Heart left ventricle (tissue), 16 donors: ENCODE measurements at places on chromosomes 3 and 15.

DNA sequence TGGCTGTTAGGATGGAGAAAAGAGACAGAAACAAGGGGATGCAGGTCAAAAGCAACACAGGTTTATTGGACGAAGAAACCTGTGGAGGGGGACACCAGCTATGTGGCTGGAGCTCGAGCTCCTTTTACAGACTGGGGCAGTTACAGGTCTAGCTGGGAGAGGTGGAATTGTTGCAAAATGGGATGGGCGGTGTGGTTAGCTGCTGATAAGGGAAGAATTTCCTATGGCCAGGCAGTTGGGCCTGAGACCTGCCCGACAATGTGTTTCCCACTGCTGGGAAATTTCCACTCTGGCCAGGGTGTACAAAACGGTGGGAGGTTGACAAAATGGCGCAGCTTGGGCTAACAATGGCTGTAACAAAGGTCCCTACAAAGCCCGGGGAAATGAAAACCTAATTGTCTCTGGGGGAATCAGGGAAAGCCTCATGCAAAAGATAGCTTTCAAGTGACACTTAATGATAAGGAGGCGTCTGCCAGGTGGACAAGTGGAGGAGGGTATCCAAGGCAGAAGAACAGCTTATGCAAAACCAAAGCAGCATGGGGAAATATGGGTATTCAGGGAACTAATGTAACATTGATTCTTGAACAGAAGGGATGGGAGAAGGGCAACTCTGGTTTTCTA is 137.4 kb upstream of the SGO1 start:
- no peak for DNase-seq

- no peak for DNase-seq
Measured at GRCh38 chr3:43512754-43513404, 108.9 kb downstream of the ANO10 start.

DNA sequence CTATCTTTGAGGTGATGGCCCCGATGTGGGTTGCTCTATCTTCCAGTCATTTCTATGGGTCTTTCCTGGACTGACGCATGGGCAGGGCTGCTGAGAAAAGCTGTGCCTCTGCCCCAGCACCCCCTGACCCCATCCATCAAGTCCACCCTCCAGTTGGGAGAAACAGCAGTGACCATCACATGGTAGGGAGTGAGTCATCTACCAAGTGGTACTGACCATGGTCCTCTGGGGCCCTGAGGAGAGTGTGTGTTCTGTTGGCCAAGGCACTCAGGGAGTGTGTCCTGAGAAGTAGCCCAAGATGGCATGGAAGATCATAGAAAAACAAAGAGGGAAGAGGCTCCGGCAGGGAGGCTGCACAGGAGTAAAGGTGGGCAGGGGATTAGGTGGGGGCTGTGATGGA is 1.6 kb upstream of the DNAH1 start:
- no peak for DNase-seq

DNA sequence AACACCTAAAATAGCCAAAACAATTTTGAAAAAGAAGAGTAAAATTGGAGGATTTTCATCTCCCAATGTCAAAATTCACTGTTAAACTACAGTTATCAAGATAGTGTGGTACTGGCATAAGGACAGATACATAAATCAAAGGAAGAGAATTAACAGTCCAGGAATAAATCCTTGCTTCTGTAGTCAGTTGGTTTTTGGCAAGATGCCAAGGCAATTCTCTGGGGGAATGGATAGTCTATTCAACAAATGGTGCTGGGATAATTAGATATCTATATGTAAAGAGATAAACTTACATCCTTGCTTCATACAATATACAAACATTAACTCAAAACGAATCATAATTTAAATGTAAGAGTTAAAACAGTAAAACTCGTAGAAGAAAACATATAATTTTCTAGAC is 57.9 kb upstream of the SELENOK start:
- peak; percentile 15 for DNase-seq

DNA sequence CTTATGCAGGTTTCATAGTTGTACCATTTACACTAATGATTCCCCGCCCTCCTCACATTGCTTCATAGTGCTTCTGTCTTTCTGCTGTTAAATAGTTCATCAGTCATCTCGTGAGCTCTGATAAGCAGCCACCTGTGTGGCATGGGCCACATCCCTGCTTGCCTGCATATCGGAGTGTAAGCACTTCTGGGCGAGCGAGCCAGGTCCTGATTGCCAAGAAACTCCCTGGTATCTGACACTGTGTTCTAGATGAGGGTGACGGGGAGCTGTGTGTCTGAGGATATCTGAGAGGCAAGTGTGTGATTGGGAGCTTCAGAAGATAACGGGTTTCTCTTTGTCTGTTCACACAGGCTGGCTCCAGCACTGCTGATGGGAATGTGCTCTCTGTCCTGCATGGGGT is 130.6 kb downstream of the LRIG1 start:
- DNase-seq = peak; percentile 84

- no peak for DNase-seq
Measured at GRCh38 chr3:197335428-197336132, 37.2 kb upstream of the DLG1 start.

DNA sequence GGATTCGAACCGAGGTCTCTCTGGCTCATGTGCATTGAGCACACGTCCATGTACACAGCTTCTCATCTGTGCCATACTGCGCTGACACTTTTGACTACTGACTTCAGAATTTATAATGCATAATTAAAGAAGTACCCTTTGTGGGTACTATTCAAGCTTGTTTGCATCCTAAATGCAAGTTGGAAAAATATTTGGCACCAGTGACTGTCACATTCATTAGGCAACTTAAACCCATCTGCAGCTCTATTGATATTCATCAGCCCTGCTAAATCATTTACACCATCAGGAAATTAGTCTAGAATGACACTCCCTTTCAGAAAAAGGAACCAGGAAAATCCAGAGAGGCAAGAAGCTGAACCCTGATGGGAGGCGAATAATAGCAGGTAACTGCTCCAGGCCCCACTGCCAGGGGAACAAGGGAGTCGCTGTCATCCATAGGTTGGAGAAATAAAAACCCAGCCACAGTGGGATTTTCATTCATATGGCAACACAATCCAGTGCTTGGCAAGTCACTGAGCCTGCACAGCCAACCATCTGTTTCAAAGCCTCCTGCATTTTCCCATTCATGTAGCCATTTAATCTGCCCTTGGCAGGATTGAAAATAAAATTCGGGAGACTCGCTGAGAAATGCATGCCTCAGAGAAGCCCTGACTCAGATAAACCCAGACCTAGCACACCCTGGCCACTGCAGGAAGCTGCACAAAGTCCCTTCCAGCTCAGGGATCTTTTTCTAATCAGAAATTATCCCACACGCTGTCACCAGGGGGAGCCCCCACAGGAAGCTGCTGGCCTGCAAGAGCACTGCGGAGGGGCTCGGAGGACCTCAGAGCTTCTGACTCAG is 103.0 kb upstream of the VEPH1 start:
- DNase-seq = peak; percentile 56

DNA sequence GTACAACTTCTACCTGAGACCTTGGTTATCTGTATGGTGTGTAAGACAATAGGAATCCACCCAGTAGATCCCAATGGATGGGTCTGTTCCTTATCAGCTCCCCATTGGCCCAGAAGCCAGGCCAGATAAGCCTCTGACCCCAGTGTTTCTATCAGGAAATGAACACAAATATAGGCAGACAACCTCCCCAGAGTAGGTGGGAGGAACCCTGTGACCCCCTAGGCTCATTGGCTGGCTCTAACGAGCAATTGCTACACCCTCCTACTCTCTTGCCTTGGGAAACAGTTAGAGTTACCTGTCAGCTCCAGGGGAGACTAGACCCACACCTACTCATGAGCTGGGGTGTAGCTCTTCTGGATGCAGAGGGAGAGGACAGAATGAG is 299.9 kb downstream of the UACA start:
- DNase-seq = no peak

DNA sequence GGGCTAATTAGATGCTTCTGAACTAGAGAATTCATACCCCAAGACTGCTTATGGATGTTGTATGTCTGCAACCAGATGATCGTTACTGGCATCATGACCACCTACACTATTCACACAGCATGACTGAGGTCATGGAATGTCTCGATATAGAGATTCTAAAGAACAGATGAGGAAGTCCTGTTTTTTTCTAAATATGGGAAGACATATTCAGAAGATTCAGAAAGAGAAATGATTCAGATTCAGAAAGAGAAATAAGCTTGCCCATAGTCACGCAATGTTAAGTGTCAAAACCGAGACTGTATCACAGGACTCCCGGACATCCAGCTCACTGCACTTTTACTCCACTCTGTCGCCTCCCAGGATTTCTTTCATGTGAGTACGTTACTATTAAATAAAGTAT is 136.2 kb downstream of the TPRG1 start:
- no peak for DNase-seq

DNA sequence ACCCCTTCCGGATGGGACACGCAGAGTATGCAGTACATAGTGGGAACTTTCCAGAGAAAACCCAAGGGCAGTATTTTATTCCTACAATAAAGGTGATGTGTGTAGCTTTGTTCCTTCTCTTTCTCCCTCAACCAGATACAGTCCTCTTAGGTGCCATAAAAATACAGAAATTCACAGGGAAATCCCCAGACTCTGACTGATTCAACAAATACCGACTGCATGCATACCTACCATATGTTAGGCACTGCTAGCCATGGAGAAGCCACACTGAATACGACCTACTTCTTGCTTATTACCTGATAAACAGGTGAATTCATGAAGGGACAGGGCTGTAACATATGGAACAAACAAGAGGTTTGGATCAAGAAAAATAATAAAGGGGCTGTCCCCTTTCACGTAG is 228.5 kb downstream of the FOXP1 start:
- DNase-seq = no peak

DNA sequence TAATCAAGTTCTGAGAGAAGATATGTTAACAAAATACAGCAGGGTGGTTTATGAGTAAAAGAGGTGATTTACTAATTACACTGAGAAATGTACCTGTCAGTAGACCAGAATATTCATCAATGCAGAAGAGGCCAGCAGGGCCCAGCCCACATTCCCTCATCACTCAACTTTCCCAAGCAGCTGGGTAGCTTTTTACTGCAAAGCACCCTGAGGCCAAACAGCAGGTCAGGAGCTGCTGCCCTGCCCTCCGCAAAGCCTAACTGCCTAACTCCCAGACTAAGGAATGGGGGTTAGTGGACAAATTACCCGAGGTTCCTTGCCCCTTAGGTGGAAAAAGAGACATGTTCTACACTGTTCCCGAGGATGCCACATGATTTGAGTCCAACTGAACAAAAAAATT is 108.2 kb downstream of the TBL1XR1 start:
- DNase-seq = no peak

- no peak for DNase-seq
Measured at GRCh38 chr3:97131476-97131875, 317.1 kb downstream of the EPHA6 start.

- DNase-seq = no peak
Measured at GRCh38 chr15:38229705-38230310, 22.8 kb upstream of the SPRED1 start.

DNA sequence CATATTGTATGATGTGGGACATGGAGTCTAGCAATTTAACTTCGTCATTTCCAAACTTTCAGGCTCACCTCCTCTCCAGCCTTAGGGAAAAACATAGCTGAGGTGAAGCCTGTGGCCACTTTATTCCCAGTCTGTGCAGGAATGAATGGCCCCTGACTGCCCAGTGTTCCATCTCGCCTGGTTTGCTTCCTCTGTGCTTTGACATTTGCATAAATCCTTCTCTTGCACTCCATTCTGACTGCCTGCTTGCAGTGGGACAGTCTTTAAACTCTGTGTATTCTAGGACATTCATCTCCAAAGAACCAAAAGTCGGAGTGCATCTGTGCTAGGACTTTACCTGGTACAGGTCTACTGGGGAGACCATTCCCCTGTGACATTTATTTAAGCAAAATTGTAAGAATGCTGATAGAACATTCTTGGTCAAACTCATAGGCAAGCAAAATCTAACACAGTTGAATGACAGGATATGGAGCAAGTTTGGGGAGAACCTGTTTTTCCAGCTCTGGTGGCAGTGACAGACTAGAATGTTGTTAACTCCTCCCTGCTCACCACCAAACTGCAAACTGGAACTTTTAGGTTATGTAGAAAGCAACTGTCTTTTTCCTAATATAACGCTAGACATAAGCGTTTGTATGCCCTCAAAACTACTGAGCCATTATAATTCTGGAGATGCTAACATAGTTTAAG is 22.1 kb downstream of the TMED3 start:
- no peak for DNase-seq

GRCh38 chr3:127525373-127525772 is 65.2 kb downstream of the TPRA1 start:
- DNase-seq = no peak

DNA sequence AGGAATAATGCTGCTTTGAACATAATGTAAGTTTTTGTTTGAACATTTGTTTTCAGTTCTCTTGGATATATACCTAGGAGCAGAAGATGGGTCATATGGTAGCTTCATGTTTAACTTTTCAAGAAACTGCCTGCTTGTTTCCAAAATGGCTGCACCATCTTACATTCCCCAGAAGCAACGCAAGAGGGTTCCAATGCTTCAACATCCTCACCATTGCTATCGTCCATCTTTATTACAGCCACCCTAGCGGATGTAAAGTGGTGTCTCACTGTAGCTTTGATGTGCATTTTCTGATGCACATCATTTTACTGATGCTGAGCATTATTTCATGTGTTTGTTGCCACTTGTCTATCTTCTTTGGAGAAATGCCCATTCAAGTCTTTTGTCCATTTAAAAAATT is 46.4 kb upstream of the GATA2 start:
- DNase-seq = no peak

GRCh38 chr3:14988988-14989394 is 41.6 kb downstream of the NR2C2 start:
- DNase-seq = no peak

DNA sequence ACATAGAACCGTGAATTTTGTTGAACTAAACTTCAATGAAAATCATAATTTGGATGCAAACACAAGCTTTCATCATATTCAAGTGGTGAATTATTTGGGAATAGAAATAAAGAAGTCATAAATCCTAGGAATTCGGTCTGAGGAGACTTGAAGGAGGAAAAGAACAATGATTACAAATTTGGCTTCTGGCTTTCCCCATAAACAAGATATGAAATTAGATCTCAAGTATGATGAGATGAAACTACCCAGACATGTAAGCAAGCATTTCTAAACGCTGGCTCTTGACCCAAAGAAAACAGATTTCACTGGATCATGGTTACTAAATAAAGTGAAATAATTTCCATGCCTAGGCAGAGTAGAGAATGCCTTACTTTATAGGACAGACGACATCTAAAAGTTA is 146.9 kb upstream of the LRTM1 start:
- DNase-seq = no peak
